ENCODE measurements at places on chromosomes 4 and X.

- no peak for DNase-seq
These were observed 10.5 kb downstream of the FGF5 start for GRCh38 chr4:80276931-80277330.

- no peak for DNase-seq
These were observed 1.6 kb upstream of the NDST3 start for GRCh38 chr4:118032691-118033090.

DNA sequence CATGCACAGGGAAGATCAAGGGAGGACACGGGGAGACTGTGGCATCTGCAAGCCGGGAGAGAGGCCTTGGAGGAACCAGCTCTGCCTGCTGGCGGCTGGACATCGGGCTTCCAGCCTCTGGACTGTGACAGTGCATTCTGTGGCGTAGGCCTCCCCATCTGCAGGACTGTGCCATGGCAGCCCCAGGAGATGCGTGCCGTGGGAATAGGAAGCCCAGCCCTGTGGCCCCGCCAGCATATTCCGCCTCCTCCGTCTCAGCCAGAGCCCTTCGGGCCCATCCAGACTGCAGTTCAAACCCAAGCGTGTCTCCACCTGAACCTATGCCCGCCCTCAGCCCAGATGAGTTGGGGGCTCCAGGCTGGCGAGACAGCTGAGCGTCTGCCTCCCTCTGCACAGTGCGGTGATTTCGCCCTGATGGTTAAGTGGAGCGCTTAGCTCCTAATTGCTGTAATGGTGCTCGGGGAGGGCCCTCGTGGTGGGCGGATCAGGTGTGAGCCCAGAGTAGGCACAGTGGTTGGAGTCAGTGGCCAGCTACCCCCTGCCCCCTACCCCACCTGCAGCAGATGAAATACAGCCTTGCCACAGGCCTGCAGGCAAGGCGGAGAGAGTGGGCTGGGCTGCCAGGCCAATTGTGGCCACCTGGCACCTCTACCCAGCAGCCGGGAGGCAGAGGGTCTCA lies 133.9 kb downstream of the HMX1 start:
- peak; percentile 46 for DNase-seq

DNA sequence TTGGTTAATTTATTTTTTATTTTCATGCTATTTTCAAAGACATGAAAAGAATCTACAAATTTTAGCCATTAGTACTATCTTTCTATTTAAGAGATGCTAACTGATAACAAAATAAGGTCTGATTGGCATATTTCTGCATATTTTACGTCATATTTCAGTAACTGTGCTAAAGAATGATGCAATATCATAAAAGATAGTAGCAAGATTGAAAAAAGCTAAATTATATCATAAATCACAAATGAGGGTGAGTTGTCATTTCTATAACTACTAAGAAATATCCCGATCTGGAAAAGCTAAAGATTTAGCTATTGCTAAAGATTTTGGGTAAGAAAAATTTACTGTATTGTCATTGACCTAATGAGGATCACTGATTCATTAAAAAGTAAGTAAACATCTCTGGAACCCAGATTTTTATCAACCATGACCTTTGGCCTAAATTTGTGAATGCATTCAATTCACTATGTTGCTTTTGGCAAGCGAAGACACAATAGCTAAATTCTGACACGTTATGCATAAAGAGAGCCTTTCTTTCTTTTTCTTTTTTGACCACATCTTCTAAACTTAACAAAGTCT lies 103.6 kb downstream of the HPGD start:
- no peak for DNase-seq

- DNase-seq = no peak
These were observed 208.7 kb upstream of the KLF3 start for GRCh38 chr4:38455092-38455862.

DNA sequence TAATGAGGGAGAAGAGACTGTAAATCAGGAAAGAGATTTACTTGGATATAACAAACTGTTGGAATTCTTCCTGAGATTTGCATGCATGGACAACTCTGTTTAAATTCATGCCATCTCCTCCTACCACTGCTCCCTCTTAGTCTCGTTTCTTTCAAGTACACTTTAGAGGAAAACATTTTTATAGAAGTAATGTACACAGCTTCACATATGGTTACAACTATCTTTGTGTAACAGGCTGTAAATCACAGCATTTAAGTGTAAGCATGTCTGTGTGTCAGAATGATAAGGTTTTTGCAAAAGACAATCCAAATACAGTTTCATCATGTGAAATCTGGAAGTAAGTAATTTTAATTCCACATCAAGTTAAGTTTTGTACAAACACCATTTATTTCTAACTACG lies 21.5 kb upstream of the ENPEP start:
- no peak for DNase-seq

DNA sequence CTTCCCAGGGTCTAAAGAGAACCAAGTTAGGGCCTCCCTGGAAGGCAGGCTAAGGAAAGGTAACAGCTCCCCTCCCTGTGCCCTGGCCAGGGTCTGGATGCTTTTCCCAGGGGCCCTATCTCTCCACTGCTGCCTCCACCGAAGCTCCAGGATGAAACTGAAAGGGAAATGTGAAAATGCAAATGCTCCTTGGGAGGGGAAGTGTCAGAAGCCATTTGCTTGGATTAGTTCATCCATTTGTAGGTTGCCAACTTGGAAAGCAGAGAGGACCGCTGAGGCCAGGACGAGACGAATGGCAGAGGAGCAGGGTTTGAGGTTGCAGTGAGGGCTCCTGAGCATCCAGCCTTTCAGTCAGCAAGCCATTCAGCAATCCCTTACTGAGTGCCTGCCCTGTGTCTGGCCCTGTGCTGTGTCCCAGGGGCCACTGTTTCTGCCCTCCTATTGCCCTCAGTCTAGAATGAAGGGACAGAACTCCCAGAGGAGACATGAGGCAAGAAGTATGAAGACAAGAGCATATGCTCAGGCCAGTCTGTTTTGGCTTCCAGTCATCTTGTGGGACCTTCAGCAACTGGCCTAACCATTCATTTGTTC lies 45.9 kb upstream of the PGRMC1 start:
- DNase-seq = no peak

- no peak for DNase-seq
These were observed 242.9 kb upstream of the NEIL3 start for GRCh38 chr4:177066746-177067145.

- DNase-seq = no peak
These were observed 89.8 kb downstream of the PAPSS1 start for GRCh38 chr4:107630185-107630705.

DNA sequence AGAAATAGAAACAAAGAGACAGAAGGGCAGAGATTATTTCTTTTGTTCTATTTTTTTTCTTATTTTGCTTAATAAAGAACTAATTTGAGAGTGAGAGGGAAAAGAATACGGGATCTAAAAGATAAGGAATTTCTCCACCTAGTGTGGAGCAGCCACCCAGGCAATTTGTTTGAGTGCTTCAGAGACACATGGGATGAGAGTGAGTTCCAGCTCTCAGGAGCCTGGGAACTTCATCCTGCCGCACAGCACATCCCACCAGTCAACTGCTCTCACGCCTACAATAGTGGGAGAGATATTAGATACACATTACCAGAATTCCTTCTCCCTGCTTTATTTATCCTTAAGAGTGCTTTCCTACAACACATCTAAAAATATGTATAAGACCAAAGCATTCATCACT lies 946.4 kb downstream of the PDHA2 start:
- DNase-seq = no peak

GRCh38 chrX:150270622-150271021 lies 92.5 kb upstream of the MAMLD1 start:
- DNase-seq = no peak

GRCh38 chr4:73421708-73422457 lies 14.1 kb upstream of the AFP start:
- DNase-seq = no peak

DNA sequence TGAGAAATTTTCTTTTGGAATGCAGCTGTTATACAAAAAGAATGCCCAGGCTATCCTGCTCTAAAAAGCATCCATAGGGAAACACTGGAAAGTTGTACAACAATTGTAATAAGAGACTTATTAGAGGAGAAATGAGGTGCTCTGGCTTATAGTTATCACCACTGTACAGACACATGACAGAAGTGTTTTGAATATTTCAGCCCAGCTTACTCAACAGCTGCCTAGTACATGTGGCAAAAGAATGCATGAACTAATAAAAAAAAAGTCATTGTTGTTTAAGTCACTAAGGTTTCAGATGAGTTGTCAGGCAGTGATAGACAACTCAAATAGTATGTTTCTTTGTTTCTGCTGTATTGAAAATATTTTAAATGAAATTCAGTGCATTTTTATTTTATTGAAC lies 307.7 kb downstream of the GPM6A start:
- DNase-seq = no peak

DNA sequence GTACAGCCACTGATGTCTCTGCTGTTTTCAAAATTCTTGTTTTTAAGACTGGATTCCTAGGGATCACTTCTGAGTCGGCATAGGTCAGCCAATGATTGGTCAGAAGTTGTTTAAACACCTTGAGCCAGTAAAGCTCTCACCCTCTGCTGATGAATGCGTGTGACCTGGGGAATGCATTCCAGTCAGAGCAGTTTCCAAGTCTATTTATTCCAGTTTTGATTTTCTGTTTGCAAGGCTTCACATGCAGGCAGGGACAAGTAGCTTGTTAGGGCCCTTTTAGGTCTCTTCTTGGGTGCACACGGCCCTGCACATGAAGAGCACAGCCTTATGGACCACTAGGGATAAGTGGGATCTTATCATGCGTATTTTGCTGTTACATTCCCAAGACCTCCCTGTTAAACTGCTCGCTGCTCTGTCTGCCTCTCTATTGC lies 47.0 kb downstream of the KLHL15 start:
- DNase-seq = no peak

DNA sequence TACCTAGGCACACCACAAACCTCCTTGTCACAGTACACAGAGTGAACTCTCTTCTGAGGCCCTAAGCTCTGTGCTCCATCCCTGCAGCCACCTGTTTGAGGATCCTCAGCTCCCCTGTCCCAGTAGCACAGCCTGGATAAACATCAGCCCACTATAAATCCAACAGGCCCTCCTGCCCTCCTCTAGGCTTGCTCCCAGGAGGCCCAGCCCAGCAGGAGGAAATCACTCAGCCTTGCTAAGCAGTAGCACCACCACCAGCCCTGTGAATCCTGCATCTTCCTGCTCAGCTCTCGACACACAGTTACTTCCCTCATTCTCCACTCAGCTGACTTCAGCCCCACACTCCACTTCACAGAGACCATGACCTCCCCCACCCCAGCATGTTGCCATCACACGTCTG lies 273.9 kb downstream of the BCOR start:
- no peak for DNase-seq

DNA sequence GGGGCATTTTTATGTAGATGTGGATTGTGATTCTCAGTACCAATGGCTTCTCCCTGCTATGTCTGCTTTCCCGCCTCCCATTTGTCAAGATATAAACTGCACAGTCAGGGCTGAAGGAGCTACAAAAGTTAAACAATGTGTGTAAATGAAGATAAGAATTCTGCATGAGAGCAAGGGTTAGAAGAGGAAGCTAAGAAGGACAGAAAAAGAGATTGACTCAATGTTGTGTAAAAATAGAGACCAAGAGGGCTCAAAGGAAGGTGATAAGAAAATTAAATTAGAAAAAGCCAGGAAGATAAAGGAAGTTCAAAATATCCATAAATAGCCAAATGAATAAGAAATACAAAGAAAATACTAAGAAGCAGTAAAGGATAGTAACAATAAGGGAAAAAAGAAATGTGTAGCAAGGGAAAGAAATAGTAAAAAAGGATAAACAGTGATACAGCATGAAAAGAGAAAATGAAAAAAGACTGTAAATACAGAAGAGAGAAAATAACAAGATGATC lies 82.5 kb downstream of the AMELX start:
- no peak for DNase-seq

DNA sequence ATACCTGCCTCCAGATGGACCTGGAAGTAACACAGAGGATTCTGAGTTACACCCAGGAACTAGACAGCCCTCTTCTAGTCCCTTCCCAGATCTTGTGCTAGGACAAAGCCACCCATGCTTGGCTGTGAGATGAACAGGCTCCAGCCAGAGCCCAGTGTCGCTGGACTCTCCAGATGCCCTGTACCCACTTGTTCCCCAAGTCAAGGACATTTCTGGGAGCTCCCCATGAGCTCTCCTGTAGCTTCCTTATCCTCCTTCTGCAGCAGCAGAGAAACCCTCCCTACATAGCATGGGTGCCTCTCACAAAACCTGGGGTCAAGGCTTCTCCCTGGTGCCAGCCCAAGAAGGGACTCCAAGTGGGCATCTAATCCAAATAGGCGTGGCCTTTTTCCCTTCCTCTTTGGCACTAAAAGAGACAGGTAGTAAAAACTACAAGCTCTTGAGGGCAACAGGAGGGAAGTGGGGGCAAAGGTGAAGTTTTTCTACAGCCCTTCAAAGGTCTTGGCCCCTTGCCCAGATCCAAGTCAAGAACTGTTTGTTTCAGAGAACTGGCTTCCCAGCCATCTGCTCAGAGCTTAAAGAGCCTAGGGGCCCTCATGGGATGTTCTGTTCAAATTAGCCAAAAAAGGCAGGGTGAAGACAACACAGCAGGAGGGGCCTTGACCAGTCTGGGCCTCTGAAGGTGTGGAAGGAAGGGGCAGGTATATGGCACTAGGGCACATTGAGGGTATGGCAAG lies 8.5 kb upstream of the ERCC6L start:
- DNase-seq = no peak

DNA sequence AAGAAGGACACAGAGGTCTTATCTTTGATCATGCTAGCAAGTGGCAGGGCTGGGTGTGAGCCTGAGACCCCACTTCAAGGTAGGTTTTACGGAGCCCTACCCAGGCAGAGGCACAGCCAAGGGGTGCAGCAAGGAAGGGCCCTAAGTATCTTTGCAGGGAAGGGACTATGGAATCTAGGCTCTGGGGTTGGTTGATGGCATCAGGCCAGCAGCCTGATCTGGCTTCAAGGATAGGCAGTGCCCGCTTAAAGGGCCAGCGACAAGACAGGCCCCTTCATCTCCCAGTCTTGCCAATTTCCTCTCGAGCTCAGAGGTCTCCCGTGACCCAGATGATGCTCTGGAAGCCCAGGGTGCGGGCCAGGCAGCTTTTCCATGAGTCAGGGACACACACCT lies 5.8 kb downstream of the ABLIM2 start:
- no peak for DNase-seq

- no peak for DNase-seq
These were observed 37.1 kb upstream of the SLC7A11 start for GRCh38 chr4:138279286-138279685.

DNA sequence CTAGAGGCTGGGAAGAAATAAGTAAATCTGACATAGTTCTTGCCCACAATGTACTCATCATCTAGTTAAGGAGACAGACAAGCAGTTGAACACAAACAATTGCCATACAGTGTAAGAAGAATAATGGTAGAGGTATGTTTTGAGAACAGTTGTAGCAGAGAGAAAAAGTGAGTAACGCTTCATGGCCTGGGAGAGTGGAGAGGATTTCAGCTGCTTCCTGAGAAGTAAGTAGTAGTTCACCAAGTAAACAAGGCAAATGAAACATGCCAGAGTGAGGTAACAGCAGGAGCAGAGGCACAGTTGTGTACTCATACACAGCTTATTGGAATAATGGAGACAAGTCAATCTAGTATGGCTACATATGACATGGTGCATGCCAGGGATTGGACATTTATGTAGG lies 53.6 kb upstream of the RAP2C start:
- DNase-seq = no peak

DNA sequence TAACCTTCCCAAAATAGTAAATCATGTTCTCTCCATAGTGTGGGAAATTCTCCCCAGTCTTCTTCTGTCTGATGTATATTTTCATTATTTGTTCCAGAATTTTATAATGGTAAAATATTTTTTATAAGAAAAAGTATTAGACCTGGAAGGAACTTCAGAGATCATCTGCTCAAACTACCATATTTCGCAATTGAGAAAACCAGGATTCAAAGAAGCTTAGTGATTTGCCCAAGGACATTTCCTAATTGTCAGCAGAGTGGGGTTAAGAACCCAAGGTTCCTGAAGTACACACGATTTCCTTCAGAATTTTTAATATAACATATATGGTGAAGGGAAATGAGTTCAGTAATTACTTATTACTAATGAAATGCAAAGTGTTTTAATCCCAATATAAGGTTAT lies 24.1 kb downstream of the OCIAD1 start:
- DNase-seq = no peak
